ENCODE measurements at places on chromosomes 12 and 14.

DNA sequence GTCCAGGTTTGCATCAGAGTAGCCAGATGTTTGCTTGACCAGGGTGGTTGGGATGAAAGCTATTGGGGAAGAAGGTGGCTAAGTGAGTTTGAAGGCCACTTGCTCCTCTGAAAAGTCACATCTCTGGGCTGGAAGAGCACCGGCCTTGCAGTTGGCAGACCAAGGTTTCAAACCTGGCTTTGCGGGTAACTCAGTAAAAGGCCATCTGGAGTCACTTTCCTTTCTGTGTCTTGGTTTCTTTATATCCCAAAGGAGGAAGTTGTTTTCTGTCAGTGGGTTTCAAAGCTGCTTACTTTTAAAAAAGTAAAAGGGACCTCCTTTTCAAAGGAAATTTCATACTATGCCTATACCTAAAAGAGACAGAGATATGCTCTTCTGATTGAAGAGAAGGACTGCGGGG, 26.2 kb upstream of the CMA1 start:
- DNase-seq = no peak

- DNase-seq = no peak
Observed at GRCh38 chr12:115708801-115709200, 568.7 kb downstream of the MED13L start.

GRCh38 chr12:80291108-80291754, 152.8 kb upstream of the PTPRQ start:
- DNase-seq = no peak

DNA sequence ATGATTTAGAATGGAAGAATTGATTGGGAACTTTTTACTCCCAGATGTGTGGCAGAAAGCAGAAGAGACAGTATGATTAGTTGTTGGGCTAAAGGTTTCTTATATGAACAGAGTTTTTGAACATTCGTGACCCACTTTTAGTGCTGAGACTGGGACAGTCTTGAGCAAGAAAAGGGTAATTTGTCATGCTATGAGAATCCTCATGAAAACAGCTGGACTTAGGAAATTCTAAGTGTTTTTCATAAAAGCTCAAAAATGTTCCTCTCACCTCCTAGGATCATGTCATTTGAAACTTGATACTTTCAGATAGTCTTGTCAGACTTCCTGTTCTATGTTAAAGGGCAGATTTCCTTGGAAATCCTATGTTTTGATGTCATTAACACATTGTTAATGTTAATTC, 86.1 kb downstream of the MGAT4C start:
- no peak for DNase-seq

- DNase-seq = no peak
Observed at GRCh38 chr14:37118673-37119366, 53.6 kb downstream of the SLC25A21 start.

DNA sequence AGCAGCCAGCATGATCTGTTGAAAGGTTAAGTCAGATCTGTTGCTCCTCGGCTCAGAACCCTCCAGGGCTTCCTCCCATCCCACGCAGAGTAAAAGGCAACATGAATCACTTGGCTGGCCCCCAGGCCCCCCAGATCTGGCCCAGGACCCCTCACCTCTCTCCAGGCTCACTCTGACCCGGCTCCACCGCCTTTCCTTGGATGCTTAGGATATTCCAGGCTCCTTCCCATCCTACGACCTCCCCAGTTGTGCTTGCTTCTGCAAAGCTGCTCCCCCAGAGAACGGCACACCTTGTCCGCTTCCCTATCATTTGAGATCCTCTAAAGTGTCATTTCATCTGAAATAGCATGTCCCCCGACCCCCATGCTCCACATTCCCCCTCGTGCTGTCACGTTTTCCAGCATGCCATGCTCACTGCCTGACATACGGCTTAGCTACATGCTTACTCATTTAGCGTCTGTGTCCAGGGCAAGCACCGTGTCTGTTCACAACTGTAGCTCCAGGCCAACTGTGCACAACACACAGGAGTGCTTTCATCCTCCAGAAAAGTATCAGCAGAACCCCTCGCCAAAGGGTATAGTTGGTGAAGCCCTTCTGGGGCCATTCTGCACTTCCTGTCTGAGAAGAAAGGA, 33.6 kb upstream of the BDKRB2 start:
- DNase-seq = no peak

GRCh38 chr12:114662512-114663177, 21.3 kb downstream of the TBX3 start:
- DNase-seq = peak; percentile 91

DNA sequence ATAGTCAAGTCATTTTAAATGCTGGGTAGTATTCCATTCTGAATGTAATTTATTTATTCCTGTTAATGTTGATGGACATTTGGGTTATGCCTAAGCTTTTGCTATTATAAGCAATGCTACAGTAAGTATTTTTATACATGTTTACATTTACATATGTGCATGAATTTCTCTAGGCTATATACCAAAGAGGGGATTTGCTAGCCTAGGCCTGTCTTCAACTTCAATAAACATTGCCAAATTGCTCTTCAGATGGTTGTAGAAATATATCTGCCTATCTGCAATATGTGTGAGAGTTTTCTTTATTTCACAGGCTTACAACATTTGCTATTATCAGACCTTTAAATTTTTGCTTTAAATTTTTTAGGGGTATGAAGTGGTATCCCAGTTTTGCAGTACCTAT, 87.0 kb downstream of the MIPOL1 start:
- no peak for DNase-seq

GRCh38 chr14:61730756-61731373, 31.4 kb upstream of the SNAPC1 start:
- no peak for DNase-seq

GRCh38 chr14:31363331-31364073, 56.8 kb downstream of the HEATR5A start:
- DNase-seq = no peak

Measured in fibroblast of skin of abdomen (primary cell).